NCI-H510A (cell line): ENCODE measurements at places on chromosomes 7 and 10.

DNA sequence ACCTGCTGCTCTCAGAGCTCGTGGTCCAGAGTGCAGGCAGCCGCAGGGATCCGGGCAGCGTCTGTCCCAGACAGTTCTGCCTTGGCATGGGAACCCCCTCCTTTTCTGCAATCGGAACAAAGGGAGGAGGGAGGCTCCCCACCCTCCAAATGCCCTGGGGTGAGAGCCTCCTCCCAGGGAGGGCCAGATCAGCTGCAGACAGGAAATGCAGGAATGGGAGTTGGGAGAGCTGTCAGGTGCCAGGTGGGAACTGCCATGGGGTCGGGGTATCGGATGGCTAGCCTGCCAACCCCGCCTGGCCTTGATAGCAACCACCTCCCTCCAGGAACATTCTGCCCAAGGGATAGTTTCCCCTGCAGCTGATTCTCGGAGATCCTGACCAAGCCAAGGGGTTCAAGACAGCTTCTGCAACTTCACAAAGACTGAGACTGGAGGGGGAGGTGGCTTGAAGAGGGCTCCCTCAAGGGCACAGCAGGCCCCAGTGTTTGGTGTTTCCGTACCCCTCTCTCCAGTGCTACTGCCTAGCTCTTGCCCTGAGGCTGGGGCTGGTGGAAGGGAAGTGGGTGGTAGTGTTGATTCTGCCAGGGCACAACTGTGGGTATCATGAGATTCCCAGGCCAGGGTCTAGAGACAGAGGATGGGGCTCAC is at the start of gene CALML5:
CALML5 (minus strand) TSS at position 78 of the 648 bp plus-strand sequence. CDS start 132 bp downstream, outside the sequence.
- DNase-seq, result no peak

DNA sequence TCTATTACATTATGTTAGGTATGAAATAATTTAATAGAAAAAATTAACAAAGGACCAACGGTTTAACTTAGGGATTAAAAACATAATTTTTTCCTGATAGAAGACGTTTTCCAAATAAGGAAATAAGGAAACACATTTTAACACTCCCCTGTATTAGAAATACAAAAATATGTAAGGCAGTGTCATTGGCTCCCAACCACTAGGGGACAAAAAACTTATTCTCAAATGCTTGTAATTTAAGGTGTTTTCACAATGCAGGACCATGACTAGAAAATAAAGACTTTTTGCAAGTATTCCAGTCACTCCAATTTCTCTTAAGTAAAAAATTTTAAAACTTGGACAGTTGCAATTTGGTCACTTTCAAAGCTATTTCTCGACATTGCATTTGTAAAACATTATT is 98.8 kb upstream of the ODAD2 start:
- DNase-seq, result no peak

GRCh38 chr7:3200504-3200903 is 100.5 kb upstream of the SDK1 start:
- no peak for DNase-seq

DNA sequence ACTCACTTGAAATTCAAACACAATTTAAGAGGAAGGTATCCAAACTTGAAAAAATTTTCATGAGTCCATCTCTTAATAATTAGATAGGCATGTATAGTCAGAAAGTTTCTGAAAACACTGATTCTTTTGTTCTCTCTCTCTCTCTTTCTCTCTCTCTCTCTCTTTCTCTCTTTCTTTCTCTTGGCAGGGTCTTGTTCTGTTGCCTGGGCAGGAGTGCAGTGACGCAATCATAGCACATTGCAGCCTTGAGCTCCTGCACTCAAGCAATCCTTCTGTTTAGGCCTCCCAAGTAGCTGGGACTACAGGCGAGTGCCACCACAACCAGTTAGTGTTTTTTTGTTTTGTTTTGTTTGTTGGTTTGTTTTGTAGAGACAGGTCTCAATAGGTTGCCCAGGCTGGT is 59.3 kb downstream of the PRTFDC1 start:
- DNase-seq, result no peak

DNA sequence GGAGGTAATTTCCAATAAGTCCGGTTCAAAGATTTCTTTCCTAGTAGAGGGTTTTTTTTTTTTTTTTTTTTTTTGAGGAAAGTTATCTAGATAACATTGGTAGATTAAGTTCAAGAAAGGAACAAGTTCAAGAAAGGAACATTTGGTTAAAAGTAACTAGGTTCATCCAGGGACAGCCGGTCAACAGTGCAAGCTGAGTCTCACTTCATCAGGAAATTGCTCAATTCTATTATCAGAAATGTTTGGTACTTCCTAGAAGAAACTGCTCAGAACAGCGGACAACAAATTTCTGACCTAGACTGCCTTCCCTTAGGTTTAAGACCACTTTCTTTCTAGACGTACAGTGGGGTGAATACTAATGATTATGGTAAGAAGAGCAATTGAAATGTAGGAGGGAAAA is 3.7 kb upstream of the IL2RA start:
- no peak for DNase-seq

GRCh38 chr7:27756298-27756697 is 16.3 kb downstream of the TAX1BP1 start:
- DNase-seq, result no peak

GRCh38 chr10:102702742-102703141 is 11.5 kb downstream of the ARL3 start:
- no peak for DNase-seq

GRCh38 chr7:105768898-105769507 is 107.4 kb downstream of the ATXN7L1 start:
- no peak for DNase-seq

- no peak for DNase-seq
These were observed 5.2 kb downstream of the FZD9 start for GRCh38 chr7:73438547-73439409.

DNA sequence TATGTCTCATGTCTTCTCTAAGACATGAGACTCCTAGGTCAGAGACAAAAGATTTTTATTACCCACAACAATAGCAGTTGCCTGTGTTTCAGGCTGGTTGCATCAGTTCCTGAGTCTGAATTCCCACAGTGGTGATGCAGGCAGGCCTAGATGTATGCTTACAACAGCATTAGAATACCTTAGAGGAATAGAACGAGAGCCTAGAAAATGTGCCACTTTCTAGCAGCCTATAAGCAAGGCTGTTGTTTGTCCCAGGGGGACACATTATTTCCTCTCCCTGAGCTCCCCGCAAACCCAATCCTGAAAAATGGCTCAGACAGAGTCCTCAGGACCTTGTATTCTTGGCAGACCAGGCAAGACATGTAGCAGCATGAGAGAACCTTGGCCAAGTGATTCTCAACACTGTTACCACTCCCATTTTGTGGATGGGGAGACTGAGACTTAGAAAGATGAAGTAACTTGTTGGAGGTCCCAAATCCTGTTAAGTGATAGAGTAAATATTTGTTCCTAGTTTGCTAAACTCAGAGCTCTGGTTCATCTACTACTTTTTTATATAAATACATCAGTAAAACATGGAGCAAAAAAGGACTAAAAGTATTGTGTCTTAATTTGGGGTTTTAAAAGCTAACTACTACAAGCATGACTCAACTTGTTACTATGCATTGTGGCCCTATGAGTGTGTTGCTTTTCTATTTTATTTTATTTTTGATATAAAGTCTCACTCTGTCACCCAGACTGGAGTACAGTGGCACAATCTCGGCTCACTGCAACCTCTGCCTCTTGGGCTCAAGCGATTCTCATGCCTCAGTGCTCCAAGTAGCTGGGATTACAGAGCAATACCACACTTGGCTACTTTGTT is 14.2 kb downstream of the VTI1A start:
- DNase-seq, result no peak

DNA sequence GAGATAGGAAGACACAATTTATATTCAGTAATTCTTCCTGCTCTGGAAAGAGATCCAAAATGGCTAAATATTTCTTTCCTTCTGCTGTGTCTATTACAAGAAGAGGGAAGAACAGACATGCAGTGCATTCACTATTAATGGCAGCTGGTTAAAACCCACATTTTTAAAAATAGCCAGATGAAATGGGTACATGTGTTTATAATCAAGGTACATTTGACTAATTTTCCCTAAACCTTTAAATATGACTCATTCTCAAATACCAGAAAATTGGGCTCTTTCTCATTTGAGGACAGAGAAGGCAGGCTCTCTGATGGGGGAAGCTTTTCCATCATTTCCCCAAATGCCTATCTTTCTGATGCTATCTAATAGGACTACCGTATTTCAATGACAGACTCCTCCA is 215.7 kb upstream of the HABP2 start:
- no peak for DNase-seq

DNA sequence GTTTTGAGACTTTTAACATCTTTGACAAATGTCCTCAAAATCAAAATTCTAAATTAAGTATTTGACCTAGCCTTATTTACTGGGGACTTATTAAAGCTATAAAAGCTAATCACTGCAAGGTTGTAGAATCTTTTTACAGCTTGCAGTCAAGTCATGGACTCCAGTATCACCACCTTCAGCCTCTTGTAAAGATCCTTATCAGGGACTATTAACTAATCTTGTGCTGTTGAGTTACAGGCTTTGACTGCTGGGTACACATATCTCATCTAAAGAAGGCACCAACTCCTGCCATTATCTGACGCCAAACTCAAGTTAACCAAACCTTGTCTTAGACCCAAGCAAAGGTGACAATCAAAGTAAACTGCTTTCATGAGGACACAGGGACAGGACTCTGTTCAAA is 621.0 kb upstream of the IGFBP3 start:
- DNase-seq, result no peak

DNA sequence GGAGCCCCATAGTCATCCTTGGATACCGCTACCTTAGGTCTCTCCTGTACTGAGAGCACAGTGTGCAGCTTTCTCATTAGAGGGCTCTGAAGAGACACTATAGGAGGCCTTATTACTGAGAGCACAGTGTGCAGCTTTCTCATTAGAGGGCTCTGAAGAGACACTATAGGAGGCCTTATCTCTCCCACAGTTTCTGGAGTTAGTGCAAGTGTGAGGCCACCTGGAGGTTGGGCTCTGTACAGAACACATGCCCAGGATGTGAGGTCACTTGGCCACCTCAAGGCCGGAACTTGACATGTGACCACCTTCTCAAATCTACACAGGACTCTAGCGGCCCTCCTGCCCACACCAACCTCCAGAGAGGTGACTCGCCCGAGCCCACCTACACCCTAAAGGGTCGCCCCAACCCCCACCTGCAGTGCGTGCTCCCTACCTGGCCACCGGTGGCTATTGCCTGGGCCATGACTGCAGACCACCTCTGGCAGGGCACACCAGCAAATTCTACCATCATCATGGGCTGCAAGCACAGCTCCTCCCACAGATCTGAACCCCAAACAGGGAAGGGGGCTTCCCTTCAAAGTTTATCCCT is 24.6 kb downstream of the FRMPD2 start:
- DNase-seq, result no peak

DNA sequence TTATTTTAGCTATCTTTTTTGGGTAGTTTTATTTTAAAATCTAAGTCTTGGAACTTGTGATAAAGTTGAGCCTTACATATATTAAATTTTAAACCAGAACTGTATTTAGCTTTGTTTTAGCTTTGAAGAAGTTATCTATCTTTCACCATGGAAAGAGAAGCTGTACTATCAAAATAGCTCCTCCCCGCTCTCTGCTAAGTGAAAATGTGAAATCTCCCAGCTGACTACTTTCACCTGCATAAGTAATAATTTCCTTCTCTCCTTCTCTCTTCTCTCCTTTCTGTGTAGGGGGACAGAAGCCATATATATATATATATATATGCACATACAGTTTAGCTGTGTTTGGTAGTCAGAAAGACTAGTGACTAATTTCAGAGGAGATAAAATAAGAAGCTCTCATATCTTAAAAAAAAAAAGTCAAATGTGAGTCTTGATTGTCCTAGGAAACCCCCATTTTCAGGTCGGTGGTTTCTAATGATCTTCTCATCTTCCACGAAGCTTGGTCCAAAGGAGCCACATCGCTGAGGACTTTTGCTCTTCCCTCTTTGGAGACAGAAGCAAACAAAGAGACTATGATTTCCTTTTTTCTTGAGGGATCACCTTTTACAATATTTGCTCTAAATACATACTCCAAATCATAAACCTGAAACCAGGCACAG is 30.6 kb upstream of the GDI2 start:
- DNase-seq, result no peak

- no peak for DNase-seq
These were observed 51.7 kb downstream of the ADCY1 start for GRCh38 chr7:45625714-45626440.

DNA sequence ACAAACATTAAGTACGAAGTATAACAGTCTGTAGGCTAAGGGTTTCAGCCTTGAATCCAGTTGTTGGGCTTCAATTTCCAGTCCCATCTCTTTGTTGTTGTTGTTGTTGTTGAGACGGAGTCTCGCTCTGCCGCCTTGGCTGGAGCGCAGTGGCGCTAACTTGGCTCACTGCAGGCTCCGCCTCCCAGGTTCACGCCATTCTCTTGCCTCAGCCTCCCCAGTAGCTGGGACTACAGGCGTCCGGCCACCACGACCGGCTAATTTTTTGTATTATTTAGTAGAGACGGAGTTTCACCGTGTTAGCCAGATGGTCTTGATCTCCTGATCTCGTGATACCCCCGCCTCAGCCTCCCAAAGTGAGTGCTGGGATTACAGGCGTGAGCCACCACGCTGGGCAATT is 464.9 kb downstream of the ANKRD7 start:
- no peak for DNase-seq
